ENCODE measurements at places on chromosomes 7 and 10. TPM values are rescaled to one million over a fixed set of nuclear protein-coding genes. Genes with fewer than 3 reads are reported as not detected.

The OR2A12 gene
- not detected for total RNA-seq

The PPA1 gene
- 111 TPM for total RNA-seq

The PTN gene
- not detected for total RNA-seq

The FRG2B gene
- total RNA-seq: not detected

The TMEM176A gene
- 20.3 TPM for total RNA-seq

The MPP7 gene
- 2.3 TPM for total RNA-seq

The ABCB1 gene
- 7.3 TPM for total RNA-seq
